ENCODE measurements at places on chromosomes 7 and 10. TPM values are rescaled to one million over a fixed set of nuclear protein-coding genes. Genes with fewer than 3 reads are reported as not detected.

The LBX1 gene
- total RNA-seq = not detected

The ACTA2 gene
- total RNA-seq = 14.8 TPM

The HOXA6 gene
- total RNA-seq = not detected

The FAM131B gene
- total RNA-seq = 78.4 TPM

The HABP2 gene
- 0.23 TPM for total RNA-seq

The GPR85 gene
- 106 TPM for total RNA-seq

The INMT gene
- total RNA-seq = 0.23 TPM

The GPNMB gene
- total RNA-seq = 7.2 TPM

The CNPY1 gene
- total RNA-seq = 0.46 TPM

The ADRB1 gene
- 7.6 TPM for total RNA-seq

The NODAL gene
- 3.5 TPM for total RNA-seq

The GPER1 gene
- total RNA-seq = 3.0 TPM

The SEC24C gene
- 49.6 TPM for total RNA-seq

The UNCX gene
- 2.3 TPM for total RNA-seq

The EVX1 gene
- total RNA-seq = not detected

The PDSS1 gene
- total RNA-seq = 24.2 TPM

The KNDC1 gene
- 18.5 TPM for total RNA-seq

The PTPN12 gene
- 89.5 TPM for total RNA-seq

The PDE6C gene
- total RNA-seq = not detected

The ATG9B gene
- total RNA-seq = 3.9 TPM

The AASS gene
- 36.2 TPM for total RNA-seq

The TRIM50 gene
- not detected for total RNA-seq

The GIMAP7 gene
- 3.7 TPM for total RNA-seq

The GIMAP4 gene
- total RNA-seq = 10.8 TPM

The CYP2C9 gene
- not detected for total RNA-seq

The MARVELD1 gene
- 4.4 TPM for total RNA-seq

The NUPR2 gene
- 3.0 TPM for total RNA-seq

The CFAP46 gene
- 9.2 TPM for total RNA-seq

The SAMD8 gene
- 92.3 TPM for total RNA-seq

The SEC61A2 gene
- 87.0 TPM for total RNA-seq

The RBM20 gene
- total RNA-seq = 0.23 TPM

The RNF32 gene
- total RNA-seq = 2.5 TPM

The TRIM73 gene
- 4.4 TPM for total RNA-seq

The TFPI2 gene
- total RNA-seq = 0.92 TPM

The GIMAP1 gene
- total RNA-seq = 1.4 TPM

The BUB3 gene
- 98.5 TPM for total RNA-seq

The MACC1 gene
- total RNA-seq = 0.23 TPM

The SPACDR gene
- total RNA-seq = not detected

The PTPRZ1 gene
- 319 TPM for total RNA-seq

The NAT16 gene
- total RNA-seq = 2.1 TPM

The CALHM3 gene
- not detected for total RNA-seq

The MNX1 gene
- total RNA-seq = not detected

The SERPINE1 gene
- 0.23 TPM for total RNA-seq

The CDHR3 gene
- 6.7 TPM for total RNA-seq

The FLNC gene
- total RNA-seq = 20.1 TPM

The CNTNAP2 gene
- 228 TPM for total RNA-seq

The CALCR gene
- 5.1 TPM for total RNA-seq

The SHLD2 gene
- 36.9 TPM for total RNA-seq

The PRKG1 gene
- 29.5 TPM for total RNA-seq

The BTBD16 gene
- not detected for total RNA-seq

The TWIST1 gene
- 1.6 TPM for total RNA-seq

The RET gene
- total RNA-seq = 11.3 TPM

The FFAR4 gene
- total RNA-seq = 1.2 TPM

The ANXA11 gene
- 5.5 TPM for total RNA-seq

The EPHA1 gene
- 7.8 TPM for total RNA-seq

The INA gene
- 223 TPM for total RNA-seq
